ENCODE measurements at places on chromosomes 12 and 14. TPM values are rescaled to one million over a fixed set of nuclear protein-coding genes. Genes with fewer than 3 reads are reported as not detected.

DNA sequence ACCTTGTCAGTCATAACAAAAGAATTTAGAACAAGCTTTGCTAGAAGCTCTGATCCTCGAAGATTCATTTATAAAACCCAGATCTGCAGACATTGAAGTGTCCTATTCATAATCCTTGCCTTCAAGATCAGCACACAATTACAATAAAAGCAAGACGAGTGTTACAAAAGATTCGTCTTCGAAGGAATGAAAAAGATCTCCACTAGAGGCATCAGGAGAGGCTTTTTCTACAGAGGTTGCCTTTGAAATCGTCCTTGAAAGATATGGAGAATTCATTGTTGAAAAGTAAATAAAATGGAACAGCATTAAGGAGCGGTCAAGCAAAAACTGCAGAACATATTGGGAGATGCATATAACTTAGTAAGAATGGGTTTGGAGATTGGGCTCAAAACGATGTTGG is 146.4 kb downstream of the BMP4 start:
- DNase-seq, result no peak

GRCh38 chr12:26493656-26494055 is 298.3 kb downstream of the SSPN start:
- DNase-seq, result no peak

DNA sequence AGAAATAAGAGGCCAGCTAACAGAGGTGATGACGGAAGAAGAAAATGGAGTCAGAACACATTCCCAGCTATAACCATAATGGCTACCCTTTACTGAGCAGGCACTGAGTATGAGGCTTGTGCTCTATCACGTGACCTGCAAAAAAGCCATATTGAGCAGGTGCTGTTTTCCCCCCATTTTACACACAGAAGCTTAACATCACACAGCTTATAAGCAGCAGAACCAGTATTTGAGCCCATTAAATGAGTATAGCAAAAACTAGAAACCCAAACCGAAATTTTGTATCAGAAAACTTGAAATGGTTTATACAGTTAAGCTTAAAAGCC is 28.4 kb downstream of the PAPLN start:
- no peak for DNase-seq

- no peak for DNase-seq
These were observed 121.4 kb upstream of the HIF1A start for GRCh38 chr14:61573748-61574513.

- no peak for DNase-seq
These were observed 52.1 kb upstream of the DCD start for GRCh38 chr12:54700301-54700700.

Gene SENP1
- polyA plus RNA-seq, result 31.7 TPM
